Stimulated activated CD4-positive, alpha-beta T cell treated with anti-CD3 and anti-CD28 coated beads, Interleukin-1b, Interleukin-23, amount 100 ng/mL, for 1 hour (primary cell): ENCODE measurements at places on chromosomes 5 and 9.

DNA sequence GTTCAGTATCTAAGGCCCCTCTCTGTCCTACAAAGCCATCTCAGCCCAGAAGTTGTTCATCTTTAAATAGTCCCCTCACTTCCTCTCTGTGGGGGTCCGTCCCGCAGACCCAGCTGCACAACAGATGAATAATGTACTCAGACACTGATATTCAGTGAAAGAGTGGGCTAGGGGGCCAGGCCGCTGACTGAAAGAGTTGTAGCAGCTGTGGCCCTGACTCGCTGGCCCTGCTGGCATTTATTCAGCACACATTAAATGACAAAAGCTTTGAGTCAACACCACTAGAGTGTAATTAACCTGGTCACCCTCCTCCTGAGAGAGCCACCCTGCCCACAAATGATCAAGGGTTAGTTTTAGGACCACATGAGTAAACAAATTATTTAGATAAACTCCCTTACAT is 76.3 kb downstream of the MED10 start:
- DNase-seq, result no peak

- DNase-seq, result peak; percentile 37
Measured at GRCh38 chr9:129027685-129028191, 393 bp downstream of the SH3GLB2 start.

DNA sequence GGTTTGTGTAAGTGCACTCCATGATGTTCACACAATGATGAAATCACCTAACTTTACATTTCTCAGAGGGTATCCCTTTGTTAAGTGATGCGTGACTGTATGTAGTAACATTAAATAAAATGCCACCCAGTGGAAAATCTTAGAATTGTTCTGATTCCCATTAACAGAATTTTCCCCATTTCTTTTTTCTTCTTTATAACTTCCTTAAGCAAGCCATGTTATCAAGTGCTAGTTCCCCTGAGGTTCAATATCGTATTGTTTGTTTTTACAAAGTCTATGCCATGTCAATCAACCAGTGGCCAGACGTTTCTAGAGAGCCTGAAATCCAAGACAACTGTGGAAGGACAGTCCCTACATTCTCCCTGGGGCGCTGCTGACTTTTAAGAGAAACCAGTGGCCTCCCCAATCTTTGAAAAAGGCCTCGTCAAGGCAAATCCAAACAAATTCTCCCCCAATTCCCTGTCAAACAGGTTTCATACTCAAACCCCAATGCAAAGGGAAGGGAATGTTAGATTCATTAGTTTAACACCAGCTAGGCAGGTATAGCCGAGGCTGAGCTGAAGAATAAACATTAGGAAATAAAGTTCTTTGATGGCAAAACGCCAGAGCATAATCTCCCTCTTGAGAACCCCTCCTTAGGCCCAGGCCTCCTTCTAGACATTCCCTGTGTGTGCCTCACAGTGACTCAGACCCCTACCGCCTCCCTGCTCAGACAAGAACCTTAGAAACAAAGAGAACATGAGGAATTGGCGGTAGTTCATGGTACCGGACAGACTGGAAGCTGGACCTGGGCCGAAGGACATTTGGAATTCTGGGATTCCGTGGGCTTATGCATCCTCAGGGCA is 198.7 kb downstream of the GNA14 start:
- no peak for DNase-seq

- DNase-seq, result no peak
Measured at GRCh38 chr9:127509261-127509954, 58.1 kb downstream of the LRSAM1 start.

- no peak for DNase-seq
Measured at GRCh38 chr5:93956006-93956405, 214.6 kb upstream of the POU5F2 start.

DNA sequence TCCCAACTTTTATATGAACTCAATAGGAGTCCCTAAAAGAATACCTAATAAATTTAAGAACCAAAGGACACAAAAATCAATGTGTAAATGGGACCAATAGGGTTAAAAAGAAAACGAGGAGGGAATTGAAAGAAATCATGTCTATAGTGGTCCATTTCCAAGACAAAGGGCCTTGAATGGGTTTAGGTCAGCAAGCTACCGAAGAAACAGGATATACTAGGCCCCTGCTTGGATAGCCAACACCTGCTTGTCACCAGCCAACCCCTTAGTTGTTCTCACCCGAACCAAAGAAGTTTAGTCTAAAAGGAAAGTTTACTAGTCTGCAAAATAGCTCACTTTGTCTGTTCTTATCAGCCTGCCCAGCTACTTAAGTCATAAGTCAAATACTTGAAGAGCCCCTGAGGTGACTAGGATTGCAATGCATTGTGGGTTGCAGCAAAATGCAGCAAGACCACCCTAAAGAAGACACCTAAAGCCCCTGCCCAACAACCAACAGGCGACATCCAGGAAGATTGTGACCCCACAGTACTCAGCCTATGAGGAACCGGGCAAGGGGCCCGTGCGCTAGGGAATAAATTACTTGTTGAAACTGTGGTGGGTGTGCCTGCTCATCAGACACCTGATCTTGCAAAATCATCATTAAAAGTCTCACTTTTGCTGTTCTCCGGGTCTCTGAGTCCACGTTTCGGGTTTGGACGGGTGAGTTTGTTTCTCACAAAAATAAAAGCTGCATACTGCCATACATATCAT is 183.9 kb upstream of the PPP1R26 start:
- DNase-seq, result no peak

DNA sequence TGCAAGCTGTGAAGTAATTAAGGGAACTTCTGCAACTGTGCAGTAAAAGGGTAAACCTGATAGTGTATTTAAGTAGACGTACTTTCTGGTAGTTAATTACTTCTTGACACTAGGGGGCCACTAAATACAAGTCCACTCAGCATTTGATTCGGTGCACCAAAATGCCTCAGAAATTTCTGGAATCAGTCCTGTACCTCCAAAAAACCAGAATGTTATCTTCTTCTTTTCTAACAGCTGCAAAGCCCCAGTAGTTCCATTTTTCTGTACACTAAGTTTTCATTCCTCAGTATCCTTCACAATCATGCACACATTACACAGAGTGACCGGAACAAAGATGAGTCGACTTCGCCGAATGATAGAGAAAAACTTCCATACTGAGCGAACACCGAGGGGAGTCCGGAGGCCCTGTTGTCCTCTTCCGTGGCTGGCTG is 484 bp downstream of the GFM2 start:
- DNase-seq, result no peak

DNA sequence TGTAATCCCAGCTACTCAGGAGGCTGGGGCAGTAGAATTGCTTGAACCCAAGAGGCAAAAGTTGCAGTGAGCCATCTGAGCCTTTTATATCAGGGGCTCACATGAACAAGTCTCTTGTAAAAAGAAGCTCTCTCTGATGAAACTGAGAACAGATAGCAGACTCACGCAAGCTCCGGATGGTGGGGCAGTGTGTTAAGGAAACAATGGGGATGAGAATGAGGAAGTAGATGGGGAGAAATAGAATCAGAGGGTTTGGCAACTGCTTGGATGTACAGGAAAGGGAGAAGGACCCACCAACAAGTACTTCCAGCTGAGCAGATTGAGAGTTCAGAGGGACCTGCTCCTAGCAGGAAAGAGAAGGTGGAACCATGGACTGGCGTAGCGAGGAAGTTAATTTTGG is 18.6 kb downstream of the TMEM252 start:
- no peak for DNase-seq

- no peak for DNase-seq
Measured at GRCh38 chr5:113219695-113220094, 215.1 kb downstream of the TSSK1B start.

GRCh38 chr9:133996531-133997520 is 4.7 kb upstream of the VAV2 start:
- DNase-seq, result no peak

GRCh38 chr5:83589786-83590185 is 118.2 kb downstream of the VCAN start:
- no peak for DNase-seq

DNA sequence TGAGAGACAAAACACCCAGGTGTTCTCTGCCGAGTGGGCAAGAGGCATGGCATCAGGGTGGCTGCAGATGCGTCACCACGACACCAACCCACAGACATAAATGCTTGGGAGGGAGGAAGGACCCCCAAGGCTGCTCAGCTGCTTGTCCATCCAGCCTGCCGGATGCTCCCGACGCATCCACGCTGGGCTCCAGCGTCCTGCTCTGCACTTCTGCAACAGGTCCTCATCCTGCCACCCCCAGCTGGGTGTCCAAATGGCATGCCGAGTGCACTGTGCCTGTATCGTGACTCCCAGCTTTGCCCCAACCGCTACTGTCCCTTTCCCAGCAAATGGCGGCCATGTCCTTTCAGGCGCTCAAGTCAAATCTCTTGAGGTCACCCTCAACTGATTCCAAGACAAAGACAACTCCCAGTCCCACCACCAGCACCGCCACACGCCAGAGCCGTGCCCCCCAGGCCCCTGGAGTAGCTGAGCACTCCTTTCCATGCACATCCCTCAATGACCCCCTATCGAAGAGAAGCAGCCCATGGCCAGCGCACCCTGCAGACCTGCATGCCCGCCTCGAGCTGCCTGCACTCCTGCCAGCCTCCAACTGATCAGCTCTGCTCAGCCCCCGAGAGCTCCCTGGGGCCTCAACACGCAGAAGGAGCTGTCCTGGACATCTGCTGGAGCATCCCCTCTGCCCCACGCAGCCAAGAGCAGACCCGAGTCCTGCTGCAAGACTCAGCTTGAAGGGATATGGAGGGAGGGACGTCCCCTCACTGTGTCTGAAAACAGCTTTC is 116.7 kb downstream of the ROR2 start:
- DNase-seq, result no peak

DNA sequence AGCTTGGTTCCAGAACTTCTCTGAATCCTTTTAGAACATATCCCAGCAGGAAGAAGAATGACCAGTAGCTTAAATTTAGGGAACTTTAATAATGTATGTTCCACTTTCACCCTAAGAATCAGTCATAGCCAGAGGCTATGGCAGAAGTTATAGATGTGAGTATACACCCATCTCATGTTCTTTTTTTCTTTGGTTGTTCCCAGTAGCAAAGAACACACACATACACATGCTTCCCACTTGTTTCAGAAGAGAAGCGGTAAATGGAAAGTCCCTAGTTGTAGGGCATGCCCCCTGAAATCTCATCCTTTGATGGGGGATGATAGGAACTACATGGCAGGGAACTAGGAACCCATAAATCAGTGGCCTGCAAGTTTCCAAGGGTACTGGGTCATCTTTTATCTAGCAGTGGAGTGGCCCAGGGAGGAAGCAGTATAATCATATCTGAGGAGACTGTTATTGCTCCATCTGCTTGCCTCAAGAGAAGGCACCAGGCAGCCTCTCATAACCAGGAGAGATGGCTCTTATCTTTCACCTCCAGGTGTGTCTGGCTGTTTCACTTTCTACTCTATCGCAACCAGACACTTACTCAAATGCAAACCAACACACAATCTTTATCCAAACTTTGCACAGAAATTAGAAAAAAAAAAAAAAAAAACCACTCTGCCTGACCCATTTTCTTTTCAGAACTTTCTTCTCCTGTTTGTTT is 109.5 kb downstream of the SNCAIP start:
- no peak for DNase-seq

- DNase-seq, result no peak
Measured at GRCh38 chr5:159975462-159976019, 33.4 kb upstream of the TTC1 start.

DNA sequence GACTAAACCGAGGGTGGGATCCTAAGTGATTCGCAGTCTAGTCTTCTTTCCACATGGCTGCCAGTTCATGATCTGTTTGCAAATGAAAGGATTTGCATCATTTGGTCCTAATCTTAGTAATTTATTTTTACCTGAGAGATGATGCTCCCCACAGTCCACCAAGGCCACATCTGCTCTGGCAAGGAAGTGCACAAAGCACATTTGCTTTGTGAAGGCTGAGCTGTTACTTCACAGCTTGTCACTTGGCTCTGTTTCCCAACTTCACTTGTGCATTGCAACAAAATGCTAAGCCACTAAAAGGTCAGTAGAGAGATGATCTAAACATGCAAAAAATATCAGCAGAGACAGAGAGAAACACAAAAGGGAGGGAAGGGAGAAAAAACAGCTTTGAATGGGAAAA is 128.5 kb upstream of the VLDLR start:
- no peak for DNase-seq

GRCh38 chr5:22351178-22351577 is 502.0 kb downstream of the CDH12 start:
- DNase-seq, result no peak

GRCh38 chr5:179771311-179771895 is 22.4 kb upstream of the LTC4S start:
- DNase-seq, result no peak

GRCh38 chr5:135154197-135154596 is 120.2 kb upstream of the PITX1 start:
- DNase-seq, result no peak

DNA sequence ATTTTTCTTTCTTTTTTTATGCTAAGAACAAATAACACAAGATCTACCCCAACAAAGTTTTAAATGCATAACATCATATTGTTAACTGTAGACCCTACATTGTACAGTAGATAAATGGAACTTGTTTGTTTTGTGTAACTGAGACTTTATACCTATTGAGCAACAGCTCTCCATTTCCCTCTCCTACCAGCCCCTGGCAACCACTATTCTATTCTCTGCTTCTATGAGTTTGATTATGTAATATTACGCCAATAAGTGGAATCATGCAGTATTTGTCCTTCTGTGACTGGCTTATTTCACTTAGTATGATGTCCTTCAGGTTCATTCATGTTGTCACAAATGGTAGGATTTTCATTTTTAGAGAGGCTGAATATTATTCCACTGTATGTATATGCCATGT is 308.2 kb upstream of the PRR16 start:
- DNase-seq, result no peak

DNA sequence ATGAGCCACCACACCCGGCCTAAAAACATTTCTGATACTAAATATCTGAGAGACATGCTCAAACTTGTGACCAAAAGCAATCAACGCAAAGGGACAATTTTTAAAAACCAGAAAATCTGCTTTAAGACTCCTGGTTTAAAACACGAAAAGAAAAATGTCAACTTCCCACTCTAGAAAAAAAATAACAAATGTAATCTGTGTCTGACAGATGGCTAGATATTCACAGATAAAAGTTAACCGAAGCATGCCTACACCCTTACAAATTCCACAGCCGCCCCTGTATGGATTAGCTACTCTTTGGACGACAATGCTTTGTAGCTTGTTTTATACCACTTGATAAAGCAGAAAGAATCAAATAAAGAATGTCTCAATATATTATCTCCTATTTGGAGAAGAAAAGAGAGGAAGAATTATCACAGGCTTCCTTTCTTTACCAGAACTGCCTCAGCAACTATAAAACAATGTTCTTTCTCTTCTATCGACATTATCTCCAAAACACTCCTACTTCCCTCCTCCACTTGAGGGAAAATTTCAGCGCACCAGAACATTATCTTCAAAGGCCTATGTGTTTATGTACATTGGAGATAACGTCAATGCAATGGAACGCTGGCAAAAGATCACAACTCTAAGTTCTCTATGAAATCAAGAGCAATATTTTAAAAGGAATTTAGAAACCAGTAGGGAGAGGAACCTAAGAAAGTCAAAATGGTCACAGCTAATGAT is 26.2 kb downstream of the CEMIP2 start:
- DNase-seq, result no peak

DNA sequence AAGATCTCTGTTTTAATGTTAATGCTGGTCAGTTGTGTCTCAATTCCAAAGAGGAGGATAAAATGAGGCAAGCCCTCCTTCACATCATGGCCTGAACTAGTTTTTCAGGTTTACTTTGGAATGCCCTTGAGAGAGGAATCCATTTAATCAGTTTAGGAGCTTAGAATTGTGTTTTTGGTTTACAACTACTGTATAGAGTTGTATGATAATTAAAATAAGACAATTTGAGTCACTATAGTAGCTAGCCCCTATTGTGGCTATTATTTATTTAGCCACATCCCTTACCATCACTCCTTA is 107.8 kb upstream of the PRLR start:
- DNase-seq, result no peak

GRCh38 chr9:21549251-21549765 is 67.2 kb upstream of the IFNE start:
- DNase-seq, result no peak
